ENCODE measurements at places on chromosomes 1 and 21. TPM values are rescaled to one million over a fixed set of nuclear protein-coding genes. Genes with fewer than 3 reads are reported as not detected.

LTN1 gene
- 32.6 TPM for total RNA-seq

DNA sequence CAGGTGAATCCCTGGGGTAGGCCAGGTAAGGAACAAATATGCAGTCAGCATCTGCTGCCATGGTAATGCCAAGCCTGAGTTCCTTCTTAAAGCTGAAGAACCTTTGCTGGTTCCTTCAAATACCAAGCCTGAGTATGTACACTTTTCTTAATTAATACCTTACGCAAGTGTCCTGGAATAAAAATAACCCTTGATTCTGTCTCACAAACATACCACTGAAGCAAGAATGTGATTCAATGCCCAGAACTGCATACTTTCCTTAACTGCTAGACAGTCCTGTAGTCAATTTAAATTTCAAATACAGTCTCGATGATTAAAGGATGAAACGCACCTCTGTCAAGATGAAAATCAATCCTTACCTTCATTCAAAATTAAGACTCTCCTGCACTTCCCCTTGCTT, 634.0 kb upstream of the CHRM3 start:
- H3K4me3 ChIP-seq = no peak overlapping the region
- no peaks in the 10 kb centered on the region for H3K27me3 ChIP-seq
- no peak overlapping the region for H3K27ac ChIP-seq
- DNase-seq = no peak
- H3K4me1 ChIP-seq = no peaks in the 10 kb centered on the region
- no peaks in the 10 kb centered on the region for H3K36me3 ChIP-seq

GRCh38 chr1:16727190-16728111, 12.9 kb upstream of the RNU1-4 start:
- peaks cover 3% of the 10 kb centered on the region for H3K27me3 ChIP-seq
- H3K4me3 ChIP-seq = no peak overlapping the region
- no peak overlapping the region for H3K27ac ChIP-seq
- no peaks in the 10 kb centered on the region for H3K36me3 ChIP-seq

TMEM79 gene
- 11.5 TPM for total RNA-seq

GRCh38 chr1:205554026-205554811, 49.8 kb downstream of the CDK18 start:
- H3K27me3 ChIP-seq = peaks cover 4% of the 10 kb centered on the region
- H3K4me1 ChIP-seq = no peaks in the 10 kb centered on the region
- H3K4me3 ChIP-seq = no peak overlapping the region
- H3K27ac ChIP-seq = no peak overlapping the region

- H3K4me1 ChIP-seq = no peaks in the 10 kb centered on the region
- no peaks in the 10 kb centered on the region for H3K27me3 ChIP-seq
- peaks cover 57% of the 10 kb centered on the region for H3K36me3 ChIP-seq
- DNase-seq = no peak
- no peak overlapping the region for H3K27ac ChIP-seq
These were observed 10.0 kb downstream of the RBM34 start for GRCh38 chr1:235151033-235151432.

DNA sequence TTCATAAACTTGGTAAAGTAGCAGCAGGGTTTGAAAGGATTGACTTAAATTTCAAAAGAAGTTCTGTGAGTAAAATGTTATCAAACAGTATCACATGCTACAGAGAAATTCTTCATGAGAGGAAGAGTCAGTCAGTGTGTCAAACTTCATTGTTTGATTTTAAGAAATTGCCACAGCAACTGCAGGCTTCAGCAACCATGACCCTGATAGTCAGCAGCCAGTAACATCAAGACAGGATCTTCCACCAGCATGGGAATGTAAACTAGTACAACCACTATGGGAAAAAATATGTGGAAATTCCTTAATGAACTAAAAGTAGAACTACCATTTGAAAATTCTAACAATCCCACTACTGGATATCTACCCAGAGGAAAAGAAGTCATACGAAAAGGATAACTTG, 11.5 kb downstream of the MAEL start:
- no peak overlapping the region for H3K4me3 ChIP-seq
- H3K27ac ChIP-seq = no peak overlapping the region
- no peaks in the 10 kb centered on the region for H3K27me3 ChIP-seq
- no peaks in the 10 kb centered on the region for H3K36me3 ChIP-seq
- H3K4me1 ChIP-seq = no peaks in the 10 kb centered on the region

GRCh38 chr1:179815641-179816040, 62.0 kb downstream of the TOR1AIP2 start:
- no peak overlapping the region for H3K4me3 ChIP-seq
- no peak overlapping the region for H3K27ac ChIP-seq
- H3K36me3 ChIP-seq = no peaks in the 10 kb centered on the region

Measured in B cell (primary cell).